Omental fat pad (tissue), 4 donors: ENCODE measurements at places on chromosomes 4 and X. TPM values are rescaled to one million over a fixed set of nuclear protein-coding genes. Genes with fewer than 3 reads are reported as not detected.
A peak's percentile ranks its signal among the peaks of the same experiment; 100 is the strongest.

DNA sequence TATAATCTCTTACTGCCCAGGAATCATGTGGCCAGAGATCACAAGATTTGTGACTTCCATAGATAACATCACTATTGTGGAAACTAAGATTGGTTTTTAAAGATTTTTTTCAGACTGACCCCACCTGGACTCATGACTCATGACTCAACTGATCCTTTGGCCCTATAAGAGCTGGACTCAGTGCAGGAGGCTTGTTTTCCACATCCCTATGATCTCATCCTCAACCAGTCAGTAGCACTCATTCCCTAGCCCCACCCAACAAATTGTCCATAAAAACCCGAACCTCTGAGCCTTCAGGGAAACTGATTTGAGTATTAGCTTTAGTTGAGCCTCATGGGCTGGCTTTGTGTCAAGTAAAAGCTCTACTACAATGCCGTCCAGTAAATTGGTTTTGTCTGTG, 7.9 kb upstream of the NOCT start:
- no peak for DNase-seq

- no peak for DNase-seq
Measured at GRCh38 chrX:39845233-39845632, 252.5 kb downstream of the BCOR start.

- DNase-seq, result no peak
Measured at GRCh38 chr4:100590325-100590724, 72.5 kb upstream of the EMCN start.

DNA sequence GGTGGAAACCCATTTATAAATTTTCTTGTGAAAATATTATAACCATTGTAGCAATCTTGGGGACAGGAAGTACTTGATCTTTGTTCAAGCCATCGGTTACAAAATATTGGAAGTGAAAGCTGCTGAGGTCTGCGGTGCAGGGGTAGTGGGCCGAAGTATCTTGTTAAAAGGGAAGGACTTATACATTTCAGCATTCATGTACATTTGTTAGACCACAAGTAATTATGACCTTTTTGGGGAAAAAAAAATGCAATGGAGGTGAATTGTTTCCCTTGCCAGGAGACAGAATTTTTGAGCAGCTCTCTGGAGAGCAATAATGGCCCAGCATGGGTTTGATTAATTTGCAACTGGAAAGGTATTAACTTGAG, 121.3 kb downstream of the EGF start:
- no peak for DNase-seq

DNA sequence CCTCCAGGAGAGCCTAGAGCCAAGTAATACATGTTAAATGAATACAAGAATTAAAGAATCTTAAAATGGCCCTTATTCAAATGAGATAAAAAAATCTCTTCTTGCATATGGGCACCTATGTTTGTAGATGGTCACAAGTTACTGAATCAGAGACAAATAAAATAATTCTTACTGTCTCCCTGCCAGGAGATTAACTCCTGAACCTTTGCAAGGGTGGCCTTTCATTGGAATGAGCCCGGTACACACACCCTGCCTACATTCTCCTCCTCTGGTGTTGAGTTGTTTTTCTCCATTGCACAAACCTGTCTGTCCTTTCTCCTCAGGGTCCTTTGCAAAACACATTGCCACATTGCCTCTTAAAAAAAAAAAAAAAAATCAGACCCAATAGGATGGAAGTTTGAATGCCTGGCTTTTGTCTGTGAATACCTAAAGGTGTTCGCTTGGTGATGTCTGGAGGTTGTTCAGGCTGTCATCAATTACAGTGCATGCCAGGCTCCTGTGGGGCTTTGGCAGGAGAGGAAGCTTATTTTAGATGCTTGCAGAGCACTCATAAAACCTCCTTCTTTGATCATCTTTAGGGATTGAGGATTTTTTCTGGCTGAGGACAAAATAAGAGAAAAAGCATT, 8.3 kb upstream of the TMEM154 start:
- DNase-seq, result no peak

- DNase-seq, result peak; percentile 41
Measured at GRCh38 chr4:140135529-140136088, 18.4 kb downstream of the MAML3 start.

DNA sequence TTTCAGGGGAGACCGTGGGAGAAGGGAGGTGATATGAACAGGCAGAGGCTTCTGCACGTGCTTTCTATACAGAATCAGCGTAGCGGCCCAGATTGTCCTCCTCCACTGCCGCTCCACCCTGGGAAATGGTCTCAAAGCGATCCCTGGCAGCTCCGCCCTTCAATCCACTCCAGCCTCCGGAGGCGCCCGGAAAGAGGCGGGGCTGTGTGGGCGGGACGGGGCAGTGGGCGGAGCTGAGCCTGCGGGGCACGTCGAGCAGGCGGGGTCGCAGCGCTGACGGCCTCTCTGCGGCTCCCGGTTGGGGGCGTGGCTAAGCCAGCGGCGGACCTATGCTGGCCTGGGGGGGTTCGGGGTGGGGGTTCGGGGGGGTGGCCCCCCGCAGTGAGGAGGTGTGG, 210 bp upstream of the SMIM10L2A start:
- DNase-seq, result peak; percentile 34

DNA sequence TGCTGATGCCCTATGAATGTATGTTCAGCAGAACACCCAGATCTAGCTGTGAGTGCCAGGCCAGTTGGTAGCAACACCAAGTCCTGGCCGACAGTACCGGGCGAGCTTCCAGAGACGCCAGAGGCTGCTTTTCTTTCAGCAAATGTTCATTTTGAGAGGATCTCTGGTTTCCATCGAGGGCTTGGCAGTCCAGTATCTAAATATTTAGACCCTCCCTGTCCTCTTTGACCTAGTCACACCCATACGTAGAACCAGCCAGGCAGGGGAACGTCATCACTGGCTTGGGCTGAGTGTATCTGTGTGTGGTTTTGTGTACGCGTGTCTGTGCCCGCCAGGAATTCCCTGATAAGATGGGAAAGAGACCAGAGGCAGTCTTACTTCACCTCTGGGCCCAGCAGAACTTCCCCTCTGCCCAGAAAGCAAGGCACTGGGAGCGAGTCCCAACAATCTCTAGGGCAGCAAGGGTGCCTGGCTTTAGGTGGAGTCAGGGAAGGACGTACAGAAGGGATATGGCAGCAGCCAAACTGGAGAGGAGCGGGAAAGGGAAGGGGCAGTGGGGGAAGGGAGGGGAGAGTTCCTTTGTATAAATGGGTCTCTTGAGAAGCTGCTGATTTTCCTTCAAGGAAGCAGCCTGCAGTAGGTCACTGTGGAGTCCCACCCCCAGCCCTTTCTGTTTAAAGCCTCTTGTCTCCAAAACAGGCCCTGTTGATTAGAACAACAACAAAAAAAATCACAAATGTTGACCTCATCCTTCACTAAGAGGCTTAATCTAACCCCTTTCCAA, 15.0 kb upstream of the ELF4 start:
- DNase-seq, result no peak

Gene TGIF2LX
- total RNA-seq, result not detected

Gene RGN
- 4.0 TPM for total RNA-seq
